NCI-H1092 treated with DMSO at 0.1 percent for 48 hours (cell line): ENCODE measurements at places on chromosomes 5 and 9.

GRCh38 chr9:115548609-115549260 is 430.8 kb upstream of the TNC start:
- no peak for DNase-seq

DNA sequence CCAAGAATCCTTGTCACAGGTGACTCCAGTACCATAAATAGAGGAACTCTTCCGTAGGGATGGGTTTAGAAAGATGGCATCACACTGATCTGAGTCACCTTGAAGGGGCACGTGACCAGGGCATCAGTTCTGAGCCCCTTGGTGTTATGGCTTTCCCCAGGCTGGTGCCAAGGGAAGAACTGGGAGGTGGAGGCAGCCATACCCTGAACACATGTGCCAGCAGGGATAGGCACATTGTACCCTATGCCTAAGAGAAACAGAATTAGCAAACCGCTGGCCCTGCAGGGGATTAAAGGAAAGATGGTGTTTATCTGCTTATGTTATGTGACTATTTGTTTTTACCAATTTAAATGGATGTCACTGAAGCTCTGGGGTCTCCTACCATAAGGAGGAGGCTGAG is 196.2 kb downstream of the RGS3 start:
- no peak for DNase-seq

- no peak for DNase-seq
Measured at GRCh38 chr5:139739150-139739974, 56.2 kb upstream of the PSD2 start.

DNA sequence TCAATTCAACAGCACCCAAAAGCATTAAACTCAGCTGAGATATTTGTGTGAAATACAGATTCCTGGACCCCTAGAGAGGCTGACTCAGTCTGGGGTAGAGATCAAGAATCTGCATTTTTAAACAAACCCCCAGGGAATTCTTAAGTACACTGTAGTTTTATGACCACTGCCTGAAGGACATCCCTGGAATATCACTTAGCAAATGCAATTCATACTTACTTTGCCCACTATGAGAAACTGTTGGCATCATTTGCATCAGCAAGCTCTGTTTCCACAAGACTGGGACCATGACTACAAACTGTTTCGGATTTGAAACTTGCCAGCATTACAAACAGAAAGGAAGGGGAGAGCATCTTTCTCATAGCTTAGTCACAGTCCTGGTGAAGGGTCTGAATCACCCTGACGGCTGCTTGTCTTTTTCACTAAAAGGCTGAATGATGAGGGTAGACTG is 63.7 kb downstream of the MLLT3 start:
- no peak for DNase-seq

DNA sequence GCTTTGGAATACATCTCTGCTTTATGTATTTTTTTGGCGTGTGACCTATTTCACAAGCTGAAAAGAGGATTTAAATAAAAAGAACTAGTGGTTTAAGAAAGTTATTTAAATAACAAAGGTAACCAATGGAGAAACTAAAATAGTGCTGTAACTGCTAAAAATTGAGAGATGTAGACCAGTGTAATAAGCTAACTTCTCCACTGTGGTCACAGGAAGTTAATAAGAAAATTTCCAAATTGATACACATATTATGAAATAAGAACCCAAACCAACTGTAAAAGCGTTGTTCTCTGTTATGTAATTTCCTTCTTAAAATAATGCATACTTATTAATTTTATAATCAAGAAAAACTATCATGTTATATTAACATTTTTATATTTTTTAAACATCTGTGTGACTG is 29.1 kb upstream of the ZFAND5 start:
- no peak for DNase-seq

DNA sequence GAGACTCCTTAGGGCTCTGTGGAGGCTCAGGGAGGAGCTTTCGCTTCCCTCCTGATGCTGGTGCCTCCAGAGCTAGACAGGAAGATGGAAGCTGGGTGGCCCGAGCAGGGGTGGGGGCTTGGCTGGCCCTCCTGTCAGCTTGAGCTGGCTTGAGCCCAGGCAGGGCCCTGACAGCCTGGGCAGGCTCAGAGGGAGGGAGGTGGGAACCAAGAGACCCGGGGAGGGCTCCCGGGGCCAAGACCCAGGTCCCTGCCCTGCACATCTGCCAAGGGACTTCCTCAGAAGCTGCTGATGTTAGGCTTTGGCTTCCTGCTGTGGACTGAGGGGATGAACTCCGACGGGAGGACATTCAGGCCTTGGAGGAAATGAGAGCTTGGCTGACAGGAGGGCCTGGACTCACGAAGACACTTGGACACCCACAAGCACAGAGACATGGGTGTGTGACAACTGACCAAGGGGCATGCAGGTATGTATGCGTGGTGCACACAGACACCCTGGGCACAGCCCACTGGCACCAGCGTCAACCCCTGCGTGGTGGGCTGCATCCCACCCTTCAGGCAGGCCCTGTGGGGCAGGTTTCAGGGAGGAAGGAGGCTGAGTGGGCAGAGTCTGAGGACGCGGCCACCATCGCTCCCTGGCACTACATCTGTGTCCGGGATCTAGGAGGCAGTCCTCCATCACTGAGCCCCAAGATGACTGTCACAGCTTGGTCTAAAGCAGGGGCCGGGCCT is 1.7 kb upstream of the LTC4S start:
- DNase-seq = no peak

DNA sequence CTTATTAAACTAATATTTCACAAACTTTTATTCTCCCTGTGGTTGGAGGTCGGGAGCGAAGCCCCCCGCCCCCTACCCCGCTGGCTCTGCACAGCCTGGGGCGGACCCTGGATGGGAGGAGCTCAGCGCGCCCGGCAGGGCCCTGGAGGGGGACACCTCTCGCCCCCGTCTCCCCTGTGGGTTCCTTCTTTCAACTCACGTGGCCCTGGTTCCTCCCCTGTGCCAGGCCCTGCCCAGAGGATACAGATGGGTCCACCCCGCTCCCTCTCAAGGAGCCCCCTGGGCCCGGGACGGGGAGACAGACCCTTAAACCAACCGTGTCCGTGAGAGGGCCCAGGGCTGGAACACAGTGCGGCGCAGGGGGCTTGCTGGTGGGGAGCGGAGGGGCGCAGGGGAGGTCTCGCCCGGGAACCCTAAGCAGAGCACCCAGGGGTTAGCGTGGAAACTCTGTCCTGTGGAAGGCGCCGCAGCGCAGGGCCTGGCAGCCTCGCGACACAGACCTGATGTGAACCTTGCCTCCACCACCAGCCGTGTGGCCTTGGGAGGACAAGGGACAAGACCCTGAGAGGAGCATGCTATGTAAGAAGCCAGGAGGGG is 103.7 kb upstream of the MVB12B start:
- no peak for DNase-seq

- no peak for DNase-seq
Measured at GRCh38 chr9:137575716-137576411, 2.9 kb downstream of the DPH7 start.

- no peak for DNase-seq
Measured at GRCh38 chr9:103615994-103616393, 478.1 kb upstream of the SMC2 start.

DNA sequence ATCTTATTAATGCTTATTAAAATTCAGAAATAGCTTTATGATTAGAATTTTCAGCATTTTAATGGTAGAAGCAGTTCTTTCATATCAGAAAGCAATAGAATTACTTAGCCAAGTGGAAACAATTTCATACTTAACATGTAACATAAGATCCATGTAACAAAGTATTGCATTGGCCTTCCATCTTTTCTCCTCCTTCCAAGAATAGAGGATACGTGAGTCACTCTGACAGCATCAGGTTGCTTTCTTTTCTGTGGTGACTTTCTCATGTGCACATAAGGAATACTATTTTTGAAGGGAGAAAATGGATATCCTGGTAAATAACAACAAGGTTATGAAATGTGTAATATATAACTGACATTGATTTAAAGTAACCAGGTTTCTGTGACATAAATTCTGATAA is 272.2 kb downstream of the ANXA1 start:
- DNase-seq = no peak

DNA sequence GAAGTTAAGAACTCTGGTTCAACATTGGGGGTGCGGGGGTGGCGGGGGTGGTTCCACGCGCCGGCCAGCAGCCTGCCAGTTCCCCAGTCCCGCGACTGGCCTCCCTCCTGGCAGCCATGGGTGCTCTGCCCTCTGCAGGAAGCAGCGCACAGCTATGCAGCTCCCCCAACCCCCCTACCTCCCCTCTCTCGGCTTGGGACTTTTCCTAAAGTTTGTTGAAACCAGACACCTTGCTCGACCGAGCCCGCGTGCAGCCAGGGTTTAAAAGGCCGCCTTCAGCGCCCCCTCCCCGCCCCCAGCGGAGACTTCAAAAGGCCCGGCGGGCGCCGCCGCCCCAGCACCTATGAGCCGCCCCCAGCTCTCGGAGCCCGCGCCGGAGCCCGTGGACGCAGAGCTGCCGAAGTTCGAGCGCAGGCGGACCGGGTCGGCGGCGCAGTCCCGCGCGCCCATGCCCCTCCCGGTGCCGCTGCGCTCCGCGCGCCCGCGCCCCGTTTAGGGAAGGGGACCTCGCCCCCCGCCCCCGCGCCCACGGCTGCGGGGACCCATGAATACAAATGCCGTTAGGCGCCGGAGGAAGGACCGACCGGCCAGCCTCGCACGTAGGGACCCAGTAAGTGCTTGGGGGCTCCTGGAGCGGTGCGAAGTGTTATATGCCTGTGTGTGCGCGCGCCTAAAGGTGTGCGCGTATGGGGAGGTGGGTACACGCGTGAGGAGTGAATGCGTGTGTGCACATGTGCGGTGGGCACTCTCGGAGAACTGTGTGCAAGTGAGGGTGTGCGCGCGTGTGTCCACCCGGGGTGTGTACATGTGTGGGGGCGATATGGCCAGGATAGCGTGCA is 1.4 kb upstream of the COL27A1 start:
- DNase-seq = no peak

DNA sequence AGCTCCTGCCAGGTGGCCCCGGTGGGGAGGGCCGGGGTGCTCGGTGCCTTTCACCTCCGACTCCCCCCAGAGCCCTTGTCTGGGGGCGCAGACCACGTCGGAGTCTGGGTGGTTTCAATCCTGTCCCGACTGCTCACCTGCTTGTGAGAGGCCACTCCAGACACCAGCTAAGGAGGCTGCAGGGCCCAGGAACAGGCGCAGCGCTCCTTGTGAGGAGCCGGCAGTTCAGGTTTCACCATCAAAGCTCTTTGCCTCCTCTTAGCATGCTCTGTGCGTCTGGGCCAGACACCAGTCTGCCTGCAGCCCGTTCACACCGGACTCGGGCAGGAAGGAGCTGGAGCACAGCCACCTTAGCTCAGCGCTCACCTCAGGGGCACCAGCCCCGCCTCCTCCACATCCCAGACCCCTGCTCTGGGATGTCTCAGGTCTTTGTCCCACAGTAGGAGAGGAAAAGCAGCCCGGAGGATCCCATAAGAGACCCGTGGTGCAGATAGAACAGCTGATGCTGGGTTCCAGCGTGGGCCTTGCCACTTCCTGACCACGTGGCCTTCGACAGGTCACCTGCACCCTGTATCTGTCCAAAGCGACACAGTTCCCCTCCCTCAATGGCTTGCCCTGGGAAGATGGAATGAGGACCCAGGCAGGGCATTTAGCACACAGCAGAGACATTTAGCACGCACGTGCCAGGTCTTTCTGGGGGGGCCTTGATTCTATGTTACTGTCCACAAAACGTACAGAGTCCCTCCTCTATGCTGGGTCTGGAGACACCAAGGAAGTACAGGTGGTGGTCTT is 106.2 kb upstream of the LMX1B start:
- no peak for DNase-seq

- DNase-seq = no peak
Measured at GRCh38 chr5:59460368-59461153, 433.0 kb downstream of the PDE4D start.

DNA sequence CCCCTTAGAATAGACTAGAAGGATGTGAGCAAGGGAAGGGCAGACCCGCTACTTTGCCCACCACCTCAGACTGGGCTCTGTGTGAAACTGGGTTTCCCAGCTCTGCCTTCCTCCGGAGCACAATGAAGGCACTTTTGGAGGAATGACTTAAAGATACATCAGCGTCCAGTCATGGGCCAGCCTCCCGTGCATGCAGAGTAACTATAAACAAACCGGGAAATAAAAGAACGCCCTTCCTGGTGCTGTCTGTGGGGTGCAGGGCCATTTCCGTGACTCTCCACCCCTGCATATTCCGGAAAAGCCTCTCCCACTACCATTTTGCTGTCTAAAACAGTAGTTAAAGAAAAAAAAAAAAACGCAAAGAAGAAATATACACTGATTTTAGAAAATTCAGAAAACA is 165.9 kb upstream of the IRX4 start:
- no peak for DNase-seq
